ENCODE measurements at places on chromosomes 2 and 18.

DNA sequence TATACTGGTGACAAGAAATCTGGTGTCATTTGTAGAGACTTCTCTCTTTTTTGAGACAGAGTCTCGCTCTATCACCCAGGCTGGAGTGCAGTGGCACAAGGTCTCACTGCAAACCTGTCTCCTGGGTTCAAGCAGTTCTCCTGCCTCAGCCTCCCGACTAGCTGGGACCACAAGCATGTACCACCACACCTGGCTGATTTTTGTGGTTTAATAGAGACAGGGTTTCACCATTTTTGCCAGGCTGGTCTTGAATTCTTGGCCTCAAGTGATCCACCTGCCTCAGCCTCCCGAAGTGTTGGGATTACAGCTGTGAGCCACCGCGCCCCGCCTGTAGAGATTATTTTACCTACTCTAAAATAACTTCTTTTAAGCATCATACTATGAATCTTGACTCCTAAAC, 6.5 kb downstream of the HNRNPLL start:
- no peak for DNase-seq

GRCh38 chr2:24657818-24658217, 135.4 kb downstream of the PTRHD1 start:
- no peak for DNase-seq

DNA sequence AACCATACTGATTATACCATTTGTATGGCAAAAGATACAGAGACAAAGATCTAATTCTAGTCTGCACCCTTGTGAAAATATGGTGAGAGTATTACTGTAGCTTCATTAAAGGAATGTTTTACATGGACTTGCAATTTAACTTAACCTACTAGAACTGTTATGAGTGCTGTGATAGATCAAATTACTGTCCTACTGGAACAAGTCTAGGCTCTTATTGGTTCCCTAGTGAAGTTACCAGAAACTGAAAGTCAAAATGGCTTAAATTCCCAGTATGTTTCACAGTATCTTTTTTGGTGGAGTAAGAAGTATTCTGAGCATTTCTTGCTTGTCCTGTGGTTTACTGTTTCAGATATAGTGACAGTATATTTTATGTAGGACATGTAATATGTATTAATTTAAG, 3.8 kb upstream of the TBR1 start:
- peak; percentile 36 for DNase-seq

- DNase-seq = no peak
These were observed 294.1 kb downstream of the BCL2 start for GRCh38 chr18:63025251-63026090.

DNA sequence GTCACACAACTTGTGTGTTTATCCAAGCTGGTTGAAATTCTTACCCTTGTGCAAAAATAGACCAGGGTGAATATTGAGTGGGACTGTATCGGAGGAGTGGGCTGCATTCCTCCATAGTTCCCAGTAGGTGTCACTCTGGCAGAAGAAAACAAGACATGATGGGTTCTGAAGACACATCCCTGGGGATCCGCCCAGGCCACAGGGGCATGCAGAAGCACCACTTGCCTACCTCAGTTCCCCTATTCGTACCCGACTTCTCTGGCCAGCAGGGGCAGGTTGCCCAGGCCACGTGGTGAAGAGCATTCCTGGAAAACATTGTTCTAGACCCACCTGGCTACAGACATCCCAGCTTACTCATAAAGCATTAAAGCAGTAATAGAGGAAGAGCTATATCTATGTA, 168.2 kb downstream of the FAM210A start:
- peak; percentile 33 for DNase-seq

DNA sequence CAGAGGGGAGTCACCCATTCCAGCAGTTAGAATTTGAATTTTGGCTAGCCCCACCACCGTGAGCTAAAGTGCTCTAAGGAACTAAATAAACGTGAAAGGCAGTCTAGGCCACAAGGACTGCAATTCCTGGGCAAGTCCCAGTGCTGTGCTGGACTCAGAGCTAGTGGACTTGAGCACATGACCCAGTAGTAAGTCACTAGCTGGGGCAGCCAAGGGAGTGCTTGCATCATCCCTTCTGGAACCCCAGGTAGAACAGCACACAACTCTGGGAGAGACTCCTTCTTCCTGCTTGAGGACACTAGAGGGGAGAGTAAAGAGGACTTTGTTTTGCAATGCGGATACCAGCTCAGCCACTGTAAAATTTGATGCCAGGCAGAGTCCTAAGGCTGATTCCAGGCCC, 672.2 kb downstream of the CPS1 start:
- DNase-seq = no peak

DNA sequence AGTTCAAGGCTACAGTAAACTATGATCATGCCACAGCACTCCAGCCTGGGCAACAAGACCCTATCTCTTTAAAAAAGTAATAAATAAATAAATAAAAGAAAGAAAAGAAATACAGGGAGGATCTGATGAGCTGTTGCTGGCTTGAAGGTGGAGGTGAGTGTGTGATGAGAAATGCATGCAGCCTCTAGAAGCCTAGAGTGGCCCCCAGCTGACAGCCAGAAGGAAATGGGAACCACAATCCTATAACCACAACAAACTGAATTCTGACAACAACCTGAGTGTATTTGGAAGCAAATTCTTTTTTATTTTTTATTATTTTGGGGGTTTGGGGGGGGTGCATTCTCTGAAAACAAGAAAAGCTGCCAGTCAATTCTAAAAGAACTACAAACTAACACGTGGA, 14.6 kb downstream of the NOL10 start:
- no peak for DNase-seq

Measured in astrocyte of the spinal cord (primary cell).